NCI-H345 (cell line): ENCODE measurements at places on chromosomes 12 and 14.

DNA sequence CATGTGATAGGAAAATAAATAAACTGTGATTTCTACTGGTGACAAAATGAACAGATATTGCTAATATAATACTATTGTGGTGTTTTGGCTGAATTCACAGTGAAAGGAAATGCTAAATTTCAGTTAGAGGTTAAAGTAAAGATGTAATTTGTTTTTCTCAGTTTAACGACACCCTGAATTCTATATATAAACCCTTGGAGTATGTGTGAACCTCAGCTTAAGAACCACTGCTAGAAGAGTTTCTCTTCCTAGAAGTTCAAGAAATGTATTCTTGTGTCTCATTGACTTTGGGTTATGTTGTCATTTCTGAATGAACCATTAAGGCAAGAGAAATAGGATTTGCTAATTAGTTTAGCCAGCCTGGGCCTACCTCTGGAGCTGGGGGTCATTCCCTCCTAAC, 8.2 kb downstream of the FBXO34 start:
- DNase-seq: no peak

DNA sequence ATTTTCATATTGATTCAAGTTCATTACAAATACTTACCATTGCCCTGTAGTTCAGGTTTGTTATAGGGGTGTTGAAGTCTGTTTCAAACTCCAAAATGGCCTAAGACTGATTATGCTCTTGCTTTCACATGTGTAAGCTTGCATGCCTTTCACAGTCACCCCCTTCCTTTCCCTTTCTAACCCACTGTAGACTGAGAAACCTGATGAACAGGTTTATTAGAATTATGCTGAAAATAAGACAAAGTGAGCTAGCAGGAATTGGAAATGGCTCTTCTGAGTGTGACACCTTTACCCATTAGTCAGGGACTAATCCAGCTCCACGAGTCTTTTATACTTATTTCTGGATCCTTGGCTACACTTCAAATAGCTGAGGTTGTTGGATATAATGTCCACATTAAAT, 38.9 kb downstream of the FBXO33 start:
- DNase-seq: no peak

GRCh38 chr14:32329146-32329545, at the start of gene AKAP6:
TSS of gene AKAP6 (plus strand) at chr14:32329298. CDS start at chr14:32433494, 104,196 bp downstream.
- DNase-seq: no peak

DNA sequence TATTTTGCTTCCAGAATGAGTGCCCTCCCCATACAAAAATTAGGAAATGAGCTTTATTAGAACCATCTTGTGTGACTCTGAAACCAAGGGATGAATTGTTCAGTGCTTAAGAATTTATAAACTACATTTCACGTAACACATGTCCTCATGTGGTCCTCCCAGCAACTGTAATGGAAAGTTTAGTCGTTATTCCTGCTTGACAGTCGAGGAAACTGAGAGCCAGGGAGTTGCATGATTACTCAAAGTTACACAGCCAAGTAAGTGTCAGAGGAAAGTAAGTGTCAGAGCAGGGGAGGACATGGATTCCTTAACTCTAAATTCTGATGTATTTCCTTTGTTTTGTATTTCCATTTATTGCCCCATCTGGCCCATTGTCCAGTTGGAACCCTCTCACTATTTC, 453.9 kb downstream of the FUT8 start:
- DNase-seq: no peak

DNA sequence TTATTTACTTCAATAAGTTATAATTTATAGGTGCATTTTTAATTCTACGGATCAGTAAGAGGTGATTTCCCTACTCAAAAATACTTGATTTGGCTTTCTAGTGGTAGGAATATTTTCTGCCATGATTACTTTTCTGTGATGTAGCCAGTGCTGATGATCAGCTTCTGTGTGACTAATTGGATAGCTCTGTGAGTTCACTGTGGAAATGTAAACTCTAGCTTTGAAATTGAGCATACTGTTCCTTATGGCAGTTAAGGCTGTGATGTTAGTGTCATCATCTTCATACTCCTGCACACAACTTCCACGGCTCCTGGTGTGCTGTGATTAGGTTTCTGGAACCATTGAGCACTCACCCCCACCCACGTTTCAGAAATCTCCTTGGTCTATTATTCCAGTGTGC, 48.2 kb downstream of the PLEKHA5 start:
- DNase-seq: no peak

DNA sequence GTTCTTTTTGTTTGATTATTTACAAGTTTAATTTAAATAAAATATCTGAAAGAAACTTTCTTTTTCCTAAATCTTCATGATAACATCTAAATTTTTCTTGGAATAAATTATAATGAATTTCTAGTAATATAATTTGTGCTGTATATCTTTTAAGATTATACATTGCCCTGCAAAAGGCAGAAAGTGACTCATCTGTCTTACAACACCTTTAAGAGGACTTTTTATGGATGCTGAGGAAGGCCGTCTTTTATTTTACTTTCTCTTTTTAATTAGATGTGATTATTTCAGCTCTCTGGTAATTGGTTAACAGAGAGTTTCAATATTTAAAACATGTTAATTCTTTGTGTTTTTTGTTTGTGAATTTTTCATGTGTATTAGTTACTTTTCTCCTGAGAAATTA, 598.4 kb downstream of the RPL10L start:
- no peak for DNase-seq

DNA sequence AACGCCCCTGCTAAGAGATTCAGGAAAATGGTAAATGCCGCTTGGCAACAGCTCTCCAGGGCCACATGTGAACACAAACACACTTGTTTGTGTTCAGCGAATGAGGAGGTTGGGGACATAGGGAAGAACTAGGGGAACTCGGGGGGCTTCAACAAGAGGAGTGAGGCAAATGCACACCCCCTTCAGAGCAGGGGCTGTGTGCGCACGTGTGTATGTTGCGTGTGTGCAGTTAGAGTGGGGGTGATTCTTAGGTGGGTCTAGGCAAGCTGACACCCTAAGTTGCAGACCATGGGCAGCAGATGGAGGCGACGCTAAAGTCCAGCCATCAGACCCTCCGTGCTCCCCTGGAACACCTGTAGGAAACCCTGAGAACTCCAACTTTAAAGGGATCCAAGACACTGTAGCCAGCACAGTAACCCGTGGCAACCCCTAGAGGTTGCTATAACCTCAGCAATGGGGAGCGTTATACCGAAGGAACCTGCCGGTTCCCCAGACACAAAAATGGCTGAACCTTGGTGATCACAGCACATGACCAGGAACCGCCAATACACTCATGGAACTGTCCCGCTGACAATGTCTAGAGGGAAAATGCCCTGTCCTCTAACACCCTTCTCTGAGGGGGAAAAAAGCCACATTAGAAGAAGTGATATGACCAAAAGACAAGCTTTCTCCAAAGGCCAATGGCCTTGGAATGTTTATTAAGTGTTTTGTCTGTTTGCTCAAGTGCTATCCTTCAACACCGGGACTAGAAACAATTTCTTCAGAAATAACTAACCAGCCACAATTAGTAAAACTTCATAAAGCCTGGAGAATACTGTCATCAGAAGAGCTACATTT, 86.5 kb upstream of the CEP83 start:
- DNase-seq: peak; percentile 20

DNA sequence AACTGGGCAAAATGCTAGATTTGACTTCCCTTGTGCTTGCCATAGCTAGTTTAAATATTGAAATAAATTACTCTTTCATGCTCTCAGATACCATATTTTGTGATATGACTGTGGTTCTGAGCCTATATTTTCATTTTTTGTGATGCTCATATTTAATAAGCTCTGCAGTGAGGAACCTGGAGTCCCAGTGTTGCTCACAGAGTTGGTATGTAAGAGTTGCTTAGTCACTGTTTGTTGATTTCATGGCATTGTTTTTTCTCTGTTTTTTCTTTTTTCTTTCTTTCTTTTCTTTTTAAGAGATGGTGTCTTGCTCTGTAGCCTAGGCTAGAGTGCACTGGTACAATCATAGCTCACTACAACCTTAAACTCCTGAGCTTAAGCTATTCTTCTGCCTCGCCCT, 750.5 kb upstream of the TMEM132C start:
- DNase-seq: no peak

DNA sequence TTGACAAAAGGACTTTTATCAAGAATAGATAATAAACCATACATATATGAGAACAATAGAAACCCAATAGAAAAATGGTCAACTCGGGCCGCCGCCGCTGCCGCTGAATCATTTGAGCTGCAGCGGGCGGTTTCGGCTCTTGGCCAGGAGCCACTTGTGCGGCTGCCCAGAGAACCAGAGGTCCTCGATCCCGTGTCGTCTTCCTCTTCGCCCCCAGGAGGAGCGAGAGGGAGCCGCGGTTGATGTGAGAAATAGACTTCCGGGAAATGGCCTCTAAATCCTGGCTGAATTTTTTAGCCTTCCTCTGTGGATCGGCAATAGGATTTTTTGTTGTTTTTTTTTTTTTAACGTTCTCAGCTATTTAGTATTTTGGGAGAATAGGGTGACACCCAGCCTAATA, 44.8 kb downstream of the CPSF6 start:
- peak; percentile 34 for DNase-seq

DNA sequence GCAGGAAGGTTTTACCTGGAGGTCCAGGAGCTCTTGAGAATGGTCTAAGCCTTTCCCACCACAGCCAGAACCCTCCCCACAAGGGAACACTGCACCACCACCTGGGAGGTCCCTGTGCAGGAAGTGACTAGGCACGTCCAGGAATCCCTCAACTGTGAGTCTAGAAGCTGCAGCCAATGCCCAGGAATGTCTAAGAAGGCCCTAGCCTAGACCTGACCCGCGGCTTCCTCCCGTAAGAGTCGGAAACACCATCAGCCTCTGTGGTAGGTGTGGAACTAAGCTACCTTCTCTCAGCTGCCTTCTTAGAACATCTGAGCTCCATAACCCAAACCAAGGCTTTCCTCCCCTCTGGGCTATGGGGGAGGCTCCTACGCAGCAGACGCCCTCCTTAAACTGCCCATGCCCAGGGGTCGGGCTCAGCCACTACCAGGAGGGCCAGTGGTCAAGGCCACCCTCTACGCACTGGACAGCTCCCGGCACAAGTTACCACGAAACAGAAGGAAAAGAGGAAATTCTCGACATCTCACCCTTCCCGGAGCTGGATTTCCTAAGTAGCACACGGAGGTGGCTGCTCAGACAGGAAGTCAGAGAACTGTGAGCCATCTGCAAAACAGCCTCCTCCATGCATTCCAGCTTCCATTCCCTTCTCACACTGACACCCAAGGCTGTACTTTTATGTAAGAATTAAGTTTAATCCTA, 25.5 kb downstream of the ZFYVE21 start:
- DNase-seq: no peak

DNA sequence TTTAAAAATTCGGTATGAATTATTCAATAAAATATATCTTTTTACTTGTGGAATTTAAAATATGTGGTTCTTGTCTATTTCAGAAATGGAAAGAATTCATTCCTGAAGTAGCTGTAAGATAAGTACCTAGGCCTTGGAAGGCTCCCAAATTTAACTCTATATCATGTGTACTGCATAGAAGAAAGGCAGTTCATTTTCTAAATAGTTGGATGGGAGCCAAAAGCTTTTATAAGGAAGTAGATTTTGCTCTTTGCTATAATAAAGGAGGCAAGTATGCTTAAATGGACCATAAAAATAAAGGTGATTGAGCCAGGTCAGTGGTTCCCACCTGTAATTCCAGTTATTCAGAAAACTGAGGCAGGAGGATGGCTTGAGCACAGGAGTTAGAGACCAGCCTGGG, 187.5 kb downstream of the ATXN7L3B start:
- DNase-seq: no peak

DNA sequence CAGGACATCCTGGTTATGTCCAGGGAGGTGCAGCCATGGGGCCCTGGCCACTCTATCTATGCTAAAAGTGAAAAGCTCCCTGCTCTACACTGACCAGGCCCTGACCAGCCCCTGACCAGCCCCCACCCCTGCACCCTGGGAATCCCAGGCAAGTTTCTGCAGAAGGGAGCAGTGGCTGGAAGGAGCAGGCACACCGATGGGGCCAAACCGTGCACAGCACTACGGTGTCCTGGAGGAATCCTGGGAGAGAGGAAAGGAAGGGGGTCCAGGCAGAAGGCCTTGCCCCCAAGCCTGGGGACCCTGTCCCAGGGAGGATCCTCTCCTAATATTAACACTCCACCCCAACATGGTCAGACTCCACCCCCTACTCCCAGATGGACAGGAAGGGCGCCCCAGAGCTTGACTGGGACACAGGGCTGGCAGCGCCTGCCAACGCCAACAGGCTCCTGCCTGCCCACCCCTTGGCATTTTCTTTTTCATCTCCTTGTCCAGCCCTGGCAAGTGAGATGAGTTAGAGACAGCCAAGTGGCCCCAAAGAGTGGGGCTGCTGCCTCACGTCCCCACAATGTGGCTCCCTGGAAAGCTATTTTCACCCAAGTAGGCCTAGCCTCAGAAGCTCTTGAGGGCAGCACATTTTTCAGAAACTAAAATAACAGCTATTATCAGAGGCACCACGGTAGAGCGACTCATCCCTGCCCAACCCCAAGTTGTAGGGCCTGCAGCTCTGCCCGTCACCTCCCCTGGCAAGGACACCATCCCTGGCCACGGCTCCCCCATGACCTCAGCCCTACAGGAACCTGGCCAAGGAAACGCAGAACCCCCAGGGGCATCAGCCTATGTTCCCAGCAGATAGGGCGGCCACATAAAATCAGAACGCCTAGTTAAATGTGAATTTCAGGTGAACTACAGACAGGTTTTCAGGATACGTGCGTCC, 82.6 kb downstream of the SCARB1 start:
- no peak for DNase-seq

GRCh38 chr12:56241424-56242303, 11.8 kb downstream of the SLC39A5 start:
- no peak for DNase-seq

- DNase-seq: no peak
Observed at GRCh38 chr14:69042299-69042698, 63.2 kb upstream of the ACTN1 start.

GRCh38 chr14:76480426-76480825, 104.5 kb downstream of the ESRRB start:
- DNase-seq: no peak

DNA sequence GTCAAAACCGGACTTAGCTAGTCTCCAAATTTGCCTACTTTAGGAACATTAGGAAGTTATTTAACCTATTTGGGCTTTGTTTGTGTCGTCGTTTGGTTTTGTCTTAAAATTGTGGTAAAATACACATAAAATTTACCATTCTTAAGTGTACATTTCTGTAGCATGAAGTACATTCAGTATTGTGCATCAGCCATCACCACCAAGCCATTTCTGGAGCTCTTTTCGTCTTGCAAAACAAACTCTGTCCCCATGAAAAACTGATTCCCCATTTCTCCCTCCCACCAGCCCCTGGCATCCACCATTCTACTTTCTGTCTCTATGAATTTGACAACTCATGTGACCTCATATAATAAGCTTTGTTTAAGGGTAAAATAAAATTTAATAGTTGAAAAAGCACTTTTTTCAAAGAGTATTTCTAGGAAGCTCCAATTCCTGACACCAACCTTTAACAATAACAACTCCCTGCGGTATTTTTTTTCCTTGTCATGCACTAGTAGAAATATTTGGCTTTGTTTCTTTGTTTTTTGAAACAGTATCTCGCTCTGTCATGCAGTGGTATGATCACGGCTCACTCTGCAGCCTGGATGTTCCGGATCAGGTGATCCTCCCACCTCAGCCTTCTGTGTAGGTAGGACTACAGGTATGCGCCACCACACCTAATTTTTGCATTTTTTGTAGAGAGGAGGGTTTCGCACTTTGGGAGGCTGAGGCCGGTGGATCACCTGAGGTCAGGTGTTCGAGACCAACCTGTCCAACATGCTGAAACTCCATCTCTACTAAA, 3.6 kb upstream of the UBC start:
- no peak for DNase-seq

- no peak for DNase-seq
Observed at GRCh38 chr12:76830436-76830835, 48.4 kb downstream of the CSRP2 start.

- no peak for DNase-seq
Observed at GRCh38 chr14:101360054-101360911, 201.0 kb upstream of the DIO3 start.
